ENCODE measurements at places on chromosomes 5 and 9. TPM values are rescaled to one million over a fixed set of nuclear protein-coding genes. Genes with fewer than 3 reads are reported as not detected.

GDNF gene
- 0.05 TPM for total RNA-seq

WHRN gene
- total RNA-seq: 6.9 TPM

TNC gene
- total RNA-seq: 0.68 TPM

FGF18 gene
- total RNA-seq: 0.62 TPM

DMRT3 gene
- total RNA-seq: not detected

ROR2 gene
- total RNA-seq: 1.8 TPM

UGT3A1 gene
- total RNA-seq: not detected

SHOC1 gene
- not detected for total RNA-seq

SPATA31C1 gene
- not detected for total RNA-seq

SOX30 gene
- not detected for total RNA-seq

ADAMTS2 gene
- 0.22 TPM for total RNA-seq

FOXD4 gene
- 0.82 TPM for total RNA-seq
